ENCODE measurements at places on chromosomes 12 and 14. TPM values are rescaled to one million over a fixed set of nuclear protein-coding genes. Genes with fewer than 3 reads are reported as not detected.

DNA sequence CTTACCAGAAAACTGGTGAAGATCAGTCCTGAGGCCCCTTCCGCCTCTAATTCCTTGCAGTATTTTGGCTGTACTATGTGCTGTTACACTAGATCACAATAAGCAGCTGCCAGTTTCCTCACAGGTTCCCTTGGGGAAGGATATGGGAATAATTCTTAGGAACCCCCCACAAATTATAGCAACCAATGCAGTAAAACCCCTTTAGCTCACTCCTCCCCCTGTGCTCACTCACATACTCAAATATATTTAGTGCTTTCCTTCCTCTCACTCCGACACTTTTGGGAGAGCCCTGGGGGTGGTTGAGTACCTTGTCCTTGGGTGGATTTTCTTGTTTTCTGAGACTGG lies 162.7 kb downstream of the ETV6 start:
- no peak for DNase-seq

- DNase-seq = peak; percentile 51
Observed at GRCh38 chr12:6424866-6425265, 19.9 kb upstream of the CD27 start.

EFCAB11 gene
- polyA plus RNA-seq = 8.8 TPM

KRT2 gene
- 0.50 TPM for polyA plus RNA-seq

CHD8 gene
- 10.4 TPM for polyA plus RNA-seq

DNA sequence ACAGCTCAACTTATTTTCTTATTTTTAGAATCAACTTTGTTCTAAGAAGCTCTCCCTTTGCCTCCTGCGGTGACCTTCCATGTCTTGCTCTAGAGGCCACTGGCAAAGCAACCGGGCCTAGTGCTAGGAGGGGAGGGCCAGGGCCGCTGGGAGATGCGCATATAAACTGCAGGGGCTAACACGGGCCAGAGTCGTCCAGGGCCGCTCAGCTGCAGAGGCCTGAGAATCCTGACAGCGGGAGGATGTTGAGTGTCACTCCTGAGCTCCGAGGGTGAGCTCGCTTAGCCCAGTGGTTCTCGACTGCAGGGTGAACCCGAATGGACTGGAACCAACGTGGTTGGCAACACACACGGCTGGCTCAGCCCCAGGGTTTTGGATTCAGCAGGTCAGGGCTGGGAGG lies 6.5 kb upstream of the PIWIL1 start:
- no peak for DNase-seq

RFLNA gene
- 6.8 TPM for polyA plus RNA-seq

- no peak for DNase-seq
Observed at GRCh38 chr14:76829650-76830421, 3.6 kb downstream of the LRRC74A start.

- no peak for DNase-seq
Observed at GRCh38 chr12:29160230-29160629, 11.2 kb downstream of the FAR2 start.

LMO3 gene
- 8.1 TPM for polyA plus RNA-seq

GRCh38 chr12:68439368-68440045 lies 107.3 kb upstream of the MDM1 start:
- no peak for DNase-seq

DNA sequence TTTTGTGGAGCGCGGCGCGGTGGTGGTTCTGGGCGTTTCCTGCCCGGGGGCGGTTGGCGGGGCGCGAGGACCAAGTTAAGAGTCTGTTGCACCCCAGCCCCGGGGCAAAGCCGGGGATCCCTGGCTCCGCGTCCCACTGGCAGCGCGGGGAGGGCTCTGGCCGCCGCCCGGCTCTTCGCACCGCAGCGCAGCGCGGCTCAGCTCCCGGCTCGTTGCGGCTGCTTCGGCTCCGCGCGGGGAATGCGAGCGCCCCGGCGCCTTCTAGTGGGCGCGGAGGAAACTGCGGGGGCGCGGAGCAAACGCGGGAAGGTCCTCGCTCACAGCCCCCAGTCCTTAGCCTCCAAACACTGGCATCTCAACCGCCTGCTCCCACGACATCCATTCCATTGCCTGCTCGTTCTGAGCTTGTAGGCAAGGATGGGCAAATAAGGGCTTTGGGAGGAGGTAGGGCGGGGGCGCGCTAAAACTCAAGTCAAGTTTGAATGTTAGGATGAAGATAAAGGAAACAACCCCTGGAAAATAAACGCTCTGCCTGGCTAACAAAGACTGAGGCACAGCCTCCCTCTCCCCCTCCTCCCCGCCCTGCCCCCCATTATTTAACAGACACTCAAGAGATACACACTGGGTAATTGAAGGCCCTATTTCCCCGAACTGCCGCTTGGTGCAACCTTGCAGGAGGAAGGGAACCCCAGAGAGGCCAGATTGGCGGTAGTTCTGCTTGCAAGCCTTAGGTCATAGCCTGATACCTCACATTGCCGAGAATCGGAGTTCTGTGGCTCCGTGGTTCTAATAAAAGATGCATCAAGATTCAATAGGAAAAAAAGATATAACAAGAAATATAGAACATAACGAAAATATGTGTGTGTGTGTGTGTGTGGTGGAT lies at the start of gene B4GALNT1:
TSS of gene B4GALNT1 (minus strand) at position 244 of the 883 bp plus-strand sequence. CDS start 1,069 bp downstream, outside the sequence.
- peak; percentile 91 for DNase-seq

- DNase-seq = no peak
Observed at GRCh38 chr12:12786351-12786705, 869 bp downstream of the APOLD1 start.

ADAM21 gene
- not detected for polyA plus RNA-seq

- DNase-seq = no peak
Observed at GRCh38 chr14:56122301-56122700, 4.1 kb downstream of the PELI2 start.

- no peak for DNase-seq
Observed at GRCh38 chr14:76729953-76730505, 31.2 kb upstream of the VASH1 start.

MYRFL gene
- 0.61 TPM for polyA plus RNA-seq

- no peak for DNase-seq
Observed at GRCh38 chr12:75954041-75954440, 77.5 kb downstream of the PHLDA1 start.

DNA sequence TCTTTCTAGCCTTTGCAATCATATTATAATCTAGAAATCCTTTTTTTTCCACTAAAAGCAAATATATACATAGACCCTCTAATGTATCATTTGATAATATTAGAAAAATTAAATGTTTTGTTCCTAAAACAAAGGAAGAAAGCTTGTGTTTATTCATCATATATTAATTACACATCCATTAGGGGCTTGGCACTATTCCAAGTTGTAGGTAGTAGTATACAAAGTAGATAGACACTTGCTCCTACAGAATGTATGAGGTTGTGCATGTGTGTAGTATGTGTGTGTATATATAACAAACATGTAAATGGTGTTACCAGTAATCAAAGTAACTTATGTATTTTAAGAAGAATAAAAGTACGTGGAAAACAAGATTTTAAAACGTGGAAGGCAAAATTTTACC lies 15.0 kb upstream of the KCNMB4 start:
- no peak for DNase-seq

DNA sequence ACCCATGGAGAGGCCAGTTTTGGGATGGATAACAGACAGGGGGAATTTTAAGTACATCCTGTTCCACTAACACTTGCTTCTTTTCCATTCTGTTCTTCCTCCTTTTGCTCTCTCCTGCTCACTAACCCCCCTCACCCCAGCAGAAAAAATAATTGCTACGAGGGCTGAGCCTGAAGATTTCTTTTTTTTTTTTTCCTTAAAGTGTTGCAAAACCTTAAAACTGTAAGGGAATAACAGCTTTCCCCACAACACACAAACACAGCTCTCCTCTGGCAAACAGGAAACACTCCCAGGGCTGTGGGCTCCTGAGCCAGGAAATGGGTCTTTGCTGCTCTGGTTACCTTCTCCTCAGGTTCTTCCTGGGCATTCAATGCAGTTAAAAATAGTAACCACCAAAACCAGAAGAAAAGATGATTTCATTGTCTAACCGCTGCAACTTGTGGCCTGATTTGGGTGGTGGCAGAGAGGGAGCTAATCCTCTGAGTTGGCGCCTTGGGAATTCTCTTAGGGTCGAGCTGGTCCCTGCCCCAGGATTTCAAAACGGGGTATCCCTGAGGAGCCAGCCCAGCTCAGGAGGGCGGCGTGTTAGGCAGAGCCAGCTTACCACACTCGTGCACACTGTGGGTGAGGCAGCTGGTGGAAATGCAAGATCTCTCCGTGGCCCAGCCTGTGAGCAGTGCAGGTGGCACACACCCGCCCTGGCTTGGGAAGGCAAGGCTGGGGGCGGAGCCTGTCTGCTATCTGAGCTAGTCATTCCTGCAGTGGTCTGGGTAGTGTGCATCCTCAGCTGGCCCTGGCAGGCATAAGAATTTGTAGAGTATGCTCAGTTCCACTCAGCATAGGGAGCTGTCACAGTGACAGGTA lies 17.1 kb upstream of the EMP1 start:
- DNase-seq = peak; percentile 66

GRCh38 chr12:87120440-87120839 lies 864.2 kb upstream of the MGAT4C start:
- no peak for DNase-seq

ERO1A gene
- polyA plus RNA-seq = 10.6 TPM

DNA sequence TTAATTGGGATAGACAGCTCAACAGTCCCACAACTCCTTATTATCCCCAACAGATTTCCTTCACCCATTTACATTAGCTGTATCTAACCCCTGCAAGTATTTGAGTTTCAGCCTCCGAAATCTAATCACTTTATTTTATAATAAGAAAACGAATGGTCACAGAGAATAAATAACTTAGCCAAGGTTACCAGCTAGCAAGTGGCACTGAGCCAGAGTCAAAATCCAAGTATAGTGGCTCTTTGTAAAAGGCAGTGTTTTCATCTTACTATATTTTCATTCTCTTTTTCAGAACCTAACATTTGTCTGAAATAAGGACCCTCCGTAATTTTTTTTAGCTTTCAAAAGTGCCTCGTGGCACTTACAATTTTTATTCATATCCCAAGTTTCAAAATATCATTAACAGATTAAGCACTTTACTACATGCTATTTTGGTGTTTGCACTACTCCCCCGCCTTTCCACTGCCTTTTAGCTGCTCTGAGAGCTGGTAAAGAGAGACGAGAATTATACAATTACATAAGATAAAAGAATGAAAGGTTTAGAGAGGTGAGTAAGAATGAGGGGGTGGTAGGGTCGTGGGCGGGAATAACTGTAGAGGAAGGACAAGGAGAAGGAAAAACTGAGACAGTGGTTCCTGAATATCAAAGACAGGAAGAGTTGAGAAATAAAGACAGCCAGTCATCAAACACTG lies 3.7 kb upstream of the USP15 start:
- DNase-seq = no peak

GRCh38 chr14:71486279-71486678 lies 445.9 kb upstream of the RGS6 start:
- DNase-seq = no peak

DNA sequence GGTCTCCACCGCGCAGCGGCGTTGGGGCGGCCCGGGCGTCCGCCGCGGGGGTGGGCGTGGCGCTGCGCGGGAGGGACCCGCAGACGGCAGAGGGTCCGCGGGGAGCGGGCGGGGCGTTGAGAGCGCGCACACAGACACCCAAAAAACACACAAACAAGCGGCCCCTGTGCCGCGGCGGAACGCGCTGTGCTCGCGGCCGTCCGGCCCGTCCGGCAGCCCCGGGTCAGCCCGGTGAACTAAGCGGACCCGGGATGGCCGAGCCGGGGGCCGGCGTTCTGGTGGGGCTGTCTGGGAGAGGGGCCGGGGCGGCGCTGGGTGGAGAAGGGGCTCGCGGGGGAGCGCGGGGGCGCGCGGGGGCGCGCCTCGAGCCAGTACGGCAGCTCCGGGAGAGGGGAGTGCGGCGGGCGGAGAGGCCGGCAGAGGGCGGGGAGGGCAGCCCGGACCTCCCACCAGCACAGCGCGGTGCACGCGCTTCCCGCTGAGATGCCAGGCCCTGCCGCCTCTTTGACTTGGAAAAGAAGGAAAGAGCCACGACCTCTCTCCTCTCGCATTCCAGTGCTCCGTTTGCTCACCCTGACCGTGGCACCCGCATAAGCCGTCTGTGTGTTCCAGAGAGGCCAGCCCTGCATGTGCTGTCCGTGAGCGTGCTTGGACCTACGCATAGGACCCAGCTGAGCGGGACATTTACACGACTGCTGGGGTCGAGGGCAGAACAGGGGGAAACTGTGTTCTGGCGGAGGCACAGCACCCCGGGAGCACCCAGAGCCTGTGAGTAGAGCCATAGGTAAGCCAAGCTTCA lies 10.3 kb downstream of the SLC6A12 start:
- peak; percentile 76 for DNase-seq

DNA sequence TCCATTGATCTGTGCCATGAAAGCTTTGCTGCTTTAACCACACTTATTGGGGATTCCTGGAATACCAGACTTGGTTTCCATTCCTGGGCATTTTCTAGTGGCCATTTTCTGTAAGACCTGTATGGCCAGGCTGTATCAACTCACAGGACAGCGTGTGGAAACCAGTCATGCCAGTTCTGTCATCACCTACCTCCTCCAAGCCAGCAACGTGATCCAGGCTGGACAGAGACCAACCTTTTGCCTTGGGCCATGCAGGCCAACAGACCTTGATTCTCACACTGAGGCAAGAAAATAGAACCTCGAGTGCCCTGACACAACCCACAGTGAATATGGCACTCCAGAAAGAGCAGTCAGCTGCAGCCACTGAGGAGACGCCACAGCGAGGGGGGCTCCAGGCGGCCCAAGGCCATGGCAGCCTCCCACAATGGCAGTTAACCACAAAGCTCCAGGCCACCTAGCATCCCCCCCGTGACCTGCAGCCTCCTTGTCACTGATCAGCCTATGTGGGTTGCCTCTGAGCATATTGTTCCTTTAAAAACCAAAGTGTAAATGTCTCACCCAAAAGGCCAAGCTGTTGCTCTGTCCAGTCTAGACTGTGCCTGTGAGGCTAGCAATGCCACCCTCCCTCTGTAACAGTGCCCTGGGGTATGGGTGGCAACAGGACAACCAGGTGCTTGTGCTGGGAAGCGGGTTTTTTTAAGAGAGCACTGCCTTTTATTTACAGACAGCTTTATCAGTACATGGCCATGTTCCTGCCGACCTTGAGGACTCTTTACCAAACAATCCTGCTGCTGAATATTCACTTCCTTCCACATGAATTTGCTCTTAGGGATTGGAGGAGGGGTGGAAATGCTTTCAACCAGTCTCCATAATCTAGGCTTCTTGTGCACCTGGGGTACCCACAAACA lies 168.7 kb upstream of the HIF1A start:
- no peak for DNase-seq

GRCh38 chr12:89649820-89650219 lies 58.8 kb downstream of the ATP2B1 start:
- no peak for DNase-seq

TSPAN19 gene
- polyA plus RNA-seq = not detected

OR10G2 gene
- polyA plus RNA-seq = not detected

- DNase-seq = no peak
Observed at GRCh38 chr12:21614506-21614905, 9.9 kb upstream of the GYS2 start.

DNA sequence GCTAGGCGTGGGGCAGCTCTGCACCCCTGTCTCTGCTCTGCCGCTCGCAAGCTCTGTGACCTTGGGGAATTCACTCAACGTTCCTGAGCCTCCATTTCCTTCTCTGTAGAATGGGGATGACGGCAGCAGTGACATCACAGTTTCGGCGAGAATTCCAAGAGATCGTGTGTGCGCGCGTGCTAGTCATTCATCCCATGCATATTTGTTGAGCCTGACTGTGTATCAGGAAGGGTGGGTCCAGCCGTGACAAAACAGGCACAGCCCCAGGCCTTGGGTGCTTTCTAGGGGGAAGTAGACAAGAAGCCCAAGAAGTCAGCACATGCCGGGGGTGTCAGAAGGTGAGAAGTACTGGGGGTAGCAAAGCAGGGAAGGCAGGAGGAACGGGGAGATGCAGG lies 145.6 kb upstream of the NCOR2 start:
- peak; percentile 89 for DNase-seq

KRT79 gene
- polyA plus RNA-seq = not detected

GRCh38 chr14:46054526-46054925 lies 597.1 kb downstream of the RPL10L start:
- no peak for DNase-seq
